ENCODE measurements at places on chromosomes 4 and X.

DNA sequence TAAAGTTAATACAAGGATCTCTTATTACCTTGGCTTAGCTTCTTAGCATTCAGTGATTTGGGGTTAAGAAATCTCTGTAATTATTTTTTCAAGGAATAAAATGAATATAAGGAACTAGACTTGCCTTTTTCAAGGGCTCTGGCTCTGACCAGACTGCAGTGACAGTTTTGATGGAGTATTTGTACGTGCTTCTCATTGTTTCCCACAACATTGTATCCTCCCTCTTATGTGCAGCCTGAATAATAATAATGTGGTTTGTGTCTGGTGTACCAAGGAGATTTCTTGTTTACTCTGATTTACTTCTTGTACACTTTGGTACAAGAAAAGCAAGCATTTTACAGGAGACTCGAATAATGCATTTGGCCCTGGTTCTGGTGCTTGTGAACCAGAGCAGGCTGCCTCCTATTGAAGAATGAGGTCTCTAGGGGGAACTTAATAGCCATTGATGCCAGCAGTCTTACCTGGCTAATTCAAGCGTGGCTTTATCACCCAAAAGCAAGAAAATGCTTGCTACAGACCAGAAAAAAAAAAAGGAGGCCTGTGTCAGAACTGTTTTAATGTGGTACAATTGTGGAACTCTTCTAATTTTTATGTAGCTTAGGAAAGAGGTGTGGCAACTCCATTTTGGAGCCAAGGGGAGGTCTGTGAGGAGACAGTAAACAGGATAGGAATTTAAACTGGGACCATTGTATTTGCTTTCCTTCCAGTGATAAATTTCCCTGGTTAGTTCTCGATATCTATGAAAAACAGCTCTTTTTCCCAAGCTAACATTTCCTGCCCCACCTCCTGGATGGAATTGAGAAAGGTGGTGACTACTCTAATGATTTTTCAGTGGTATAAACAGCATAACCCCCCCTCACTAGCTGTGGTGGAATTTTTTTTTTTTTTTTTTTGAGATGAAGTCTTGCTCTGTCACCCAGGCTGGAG lies 5.6 kb downstream of the OTC start:
- DNase-seq = no peak

- DNase-seq = no peak
Observed at GRCh38 chrX:48694776-48695533, 1.6 kb upstream of the SUV39H1 start.

- DNase-seq = no peak
Observed at GRCh38 chr4:56050625-56051024, 101.9 kb downstream of the CEP135 start.

DNA sequence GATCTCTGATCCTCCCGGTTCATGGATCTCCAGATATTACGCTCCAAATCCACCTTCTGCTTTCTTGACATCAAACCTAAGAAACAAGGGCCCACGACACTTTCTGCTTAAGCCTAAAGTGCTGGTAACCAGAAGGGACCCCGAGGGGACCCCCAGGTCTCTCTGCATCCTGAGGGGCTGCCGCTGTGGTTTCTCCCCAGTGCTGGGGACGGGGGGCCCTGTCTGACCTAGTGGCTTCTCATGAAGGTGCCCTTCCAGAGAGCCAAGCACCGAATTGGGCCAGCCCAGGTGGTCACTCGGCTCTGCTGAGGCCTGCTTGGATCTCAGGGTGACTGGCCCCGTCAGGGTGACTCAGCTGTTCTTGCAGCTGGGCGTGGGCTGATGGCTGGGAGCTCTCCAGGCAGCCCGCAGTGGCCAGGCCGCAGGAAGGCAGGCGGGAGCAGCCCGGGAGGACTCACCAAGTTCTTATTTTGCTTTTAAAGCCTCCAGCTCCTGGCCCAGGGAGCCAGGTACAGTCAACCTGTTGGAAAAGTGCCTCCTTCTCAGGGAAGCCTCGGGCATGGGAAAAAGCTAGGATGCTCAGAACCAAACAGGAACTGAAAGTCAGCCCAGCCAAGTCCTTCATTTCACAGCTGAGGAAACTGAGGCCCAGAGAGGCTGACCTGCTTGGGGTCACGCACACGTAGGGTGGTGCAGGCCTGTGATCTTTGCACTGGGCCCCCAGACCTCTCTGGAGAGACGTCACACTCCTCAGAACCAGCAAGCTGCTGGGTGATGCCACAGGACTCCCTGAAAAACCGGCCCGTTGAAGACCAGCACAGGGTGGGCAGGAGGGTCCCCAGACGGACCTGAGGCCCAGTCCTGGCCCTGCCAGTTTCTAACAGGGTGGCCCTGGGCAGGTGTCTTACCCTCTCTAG lies 16.7 kb downstream of the BLOC1S4 start:
- no peak for DNase-seq

DNA sequence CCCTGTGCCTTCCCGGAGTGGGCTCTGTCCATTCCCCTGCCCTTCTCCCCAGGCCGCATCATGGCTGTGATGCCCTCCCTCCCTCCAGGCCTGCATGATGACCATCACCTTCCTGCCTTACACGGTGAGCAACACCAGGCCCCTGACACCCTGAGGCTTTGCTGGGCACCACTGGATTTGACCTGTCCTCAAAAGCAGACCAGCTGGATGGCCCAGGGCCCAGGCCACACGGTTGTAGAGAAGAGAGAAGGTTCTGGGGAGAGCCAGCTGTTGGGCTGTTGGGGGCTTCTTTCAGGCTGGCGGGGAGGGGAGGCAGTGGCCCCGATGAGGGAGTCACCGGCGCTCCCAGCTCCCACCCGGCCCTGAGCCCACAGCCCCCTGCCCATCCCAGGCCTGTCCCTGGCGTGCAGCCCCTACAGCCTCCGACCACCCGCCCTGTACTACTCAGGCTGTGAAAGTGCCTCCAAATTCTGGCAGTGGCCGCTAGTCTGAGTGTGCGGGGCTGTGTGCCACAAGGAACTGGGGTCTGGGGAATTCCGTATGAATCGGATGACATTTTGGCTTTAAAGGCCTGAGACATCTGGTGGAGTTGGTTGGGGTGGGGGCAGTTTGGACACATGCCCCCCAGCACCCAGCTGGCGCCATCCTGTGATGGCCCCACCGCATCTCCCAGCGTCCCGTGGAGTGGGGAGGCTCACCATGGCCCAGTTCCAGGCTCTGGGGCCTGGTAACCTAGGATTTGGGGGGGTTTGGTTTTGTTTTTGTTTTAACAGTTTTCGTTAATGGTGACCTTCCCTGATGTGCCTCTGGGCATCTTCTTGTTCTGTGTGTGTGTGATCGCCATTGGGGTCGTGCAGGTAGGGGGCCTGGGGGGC lies 19.6 kb downstream of the TMEM175 start:
- DNase-seq = no peak

DNA sequence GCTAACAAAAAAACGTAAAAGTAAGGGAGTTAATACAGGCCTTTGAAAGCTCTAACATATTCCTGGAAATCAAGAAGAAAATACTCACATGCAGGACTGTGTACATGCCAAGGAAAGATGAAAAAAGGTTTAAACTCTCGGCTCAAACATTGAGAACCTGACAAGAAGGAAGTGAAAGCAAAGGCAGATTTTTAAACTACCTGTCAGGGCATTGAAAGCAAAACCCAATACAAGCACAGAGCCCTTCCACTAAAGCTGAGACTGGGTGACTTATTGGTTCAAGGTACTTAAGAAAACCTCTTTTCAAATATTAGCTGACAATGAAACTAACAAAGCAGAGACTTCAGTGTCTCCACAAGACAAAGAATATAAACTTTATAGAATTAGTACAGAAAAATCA lies 313.0 kb upstream of the GRID2 start:
- DNase-seq = no peak

- DNase-seq = no peak
Observed at GRCh38 chr4:11489453-11490083, 60.9 kb upstream of the HS3ST1 start.

- DNase-seq = no peak
Observed at GRCh38 chr4:41822325-41822724, 73.8 kb upstream of the PHOX2B start.

DNA sequence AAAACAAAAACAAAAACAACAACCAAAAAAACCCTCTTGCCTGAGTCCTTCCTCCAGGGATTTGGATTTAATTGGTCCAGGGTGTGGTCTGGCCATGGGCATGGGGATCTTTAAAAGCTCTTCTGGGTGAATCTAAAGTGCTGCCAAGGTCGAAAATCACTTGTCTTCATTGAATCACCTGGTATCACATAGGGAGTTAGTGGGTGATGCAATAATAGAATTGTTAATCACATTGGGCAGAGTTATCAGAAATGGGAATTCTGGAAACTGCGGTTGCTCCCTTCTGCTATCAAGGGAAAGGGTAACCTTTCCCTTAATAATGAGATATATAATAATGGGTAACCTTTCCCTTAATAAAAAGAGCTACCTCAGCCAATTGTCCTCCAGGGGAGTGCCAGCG lies 267.9 kb upstream of the KLF3 start:
- DNase-seq = no peak

GRCh38 chr4:138555584-138555983 lies 313.4 kb upstream of the SLC7A11 start:
- DNase-seq = no peak

DNA sequence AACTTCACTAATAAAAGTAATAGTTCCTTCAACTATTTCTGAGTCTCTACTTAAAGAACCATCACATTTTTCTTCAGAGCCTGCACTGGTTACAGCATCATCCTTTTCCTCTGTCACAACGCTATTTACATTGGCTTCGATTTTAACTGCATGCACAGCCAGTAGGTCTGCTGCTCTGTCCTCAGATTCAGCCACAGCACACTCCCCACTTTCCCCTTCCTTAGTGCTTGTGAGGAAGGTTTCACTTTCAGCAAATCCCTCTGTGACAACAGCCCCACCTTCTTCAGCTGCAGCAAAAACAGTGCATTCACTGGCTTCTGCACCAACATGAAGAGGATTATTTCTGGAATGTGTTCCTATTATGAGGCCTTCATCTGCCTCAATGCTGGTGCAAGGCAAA lies 25.7 kb downstream of the BOD1L1 start:
- no peak for DNase-seq

- DNase-seq = no peak
Observed at GRCh38 chrX:150159537-150159936, 203.6 kb upstream of the MAMLD1 start.

GRCh38 chr4:166501941-166502382 lies 628.9 kb downstream of the TLL1 start:
- DNase-seq = no peak

DNA sequence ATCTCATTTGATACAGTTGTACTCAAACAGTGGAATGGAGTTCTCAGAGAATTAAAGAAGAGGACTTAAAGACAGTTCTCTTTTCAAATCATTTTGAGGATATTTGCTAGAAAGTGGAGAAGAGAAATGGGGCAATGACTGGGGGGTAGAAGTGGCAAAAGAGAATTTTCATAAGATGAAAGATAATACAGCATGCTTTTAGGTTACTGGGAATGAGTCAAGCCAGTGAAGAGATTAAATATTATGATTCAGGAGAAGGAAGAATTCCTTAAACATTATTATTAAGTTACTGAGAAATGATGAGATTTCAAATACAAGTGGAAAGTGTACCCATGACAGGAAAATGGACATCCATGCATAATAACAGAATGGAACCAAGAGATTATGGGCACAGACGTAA lies 219.0 kb upstream of the DKK2 start:
- DNase-seq = no peak

DNA sequence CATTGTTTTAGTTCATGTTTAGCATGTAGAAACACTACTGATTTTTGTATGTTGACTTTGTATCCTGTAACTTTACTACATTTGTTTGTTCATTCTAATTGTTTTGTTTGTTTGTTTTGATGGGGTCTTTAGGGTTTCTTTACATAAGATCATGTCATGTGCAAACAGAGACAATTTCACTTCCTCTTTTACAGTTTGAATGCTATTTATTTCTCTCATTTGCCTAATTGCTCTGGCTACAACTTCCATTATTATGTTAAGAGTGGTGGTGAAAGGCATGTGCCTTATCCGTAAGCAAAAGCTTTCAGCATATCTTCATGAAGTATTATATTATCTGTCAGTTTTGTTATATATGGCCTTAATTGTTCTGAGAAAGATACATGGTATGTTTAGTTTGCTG lies 571.1 kb downstream of the PCDH7 start:
- DNase-seq = no peak

DNA sequence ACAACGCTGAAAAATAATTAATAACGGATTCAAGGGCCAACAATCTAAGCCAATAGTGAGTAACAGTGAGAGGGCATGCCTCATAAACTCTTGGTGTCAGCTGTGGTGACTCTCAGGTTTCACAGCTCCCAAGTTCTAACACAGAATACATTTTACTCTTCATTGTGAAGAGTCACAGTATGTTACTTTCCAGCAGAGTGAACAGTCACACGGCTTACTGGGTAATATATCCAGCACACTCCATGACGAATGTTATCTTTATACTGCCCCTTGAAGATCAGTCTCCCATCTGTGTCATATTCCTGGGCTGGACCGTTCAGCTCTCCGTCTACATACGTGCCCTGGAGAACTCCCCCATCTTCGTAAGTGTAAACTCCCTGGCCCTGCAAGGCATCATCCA lies 23.1 kb downstream of the SETD7 start:
- DNase-seq = no peak

DNA sequence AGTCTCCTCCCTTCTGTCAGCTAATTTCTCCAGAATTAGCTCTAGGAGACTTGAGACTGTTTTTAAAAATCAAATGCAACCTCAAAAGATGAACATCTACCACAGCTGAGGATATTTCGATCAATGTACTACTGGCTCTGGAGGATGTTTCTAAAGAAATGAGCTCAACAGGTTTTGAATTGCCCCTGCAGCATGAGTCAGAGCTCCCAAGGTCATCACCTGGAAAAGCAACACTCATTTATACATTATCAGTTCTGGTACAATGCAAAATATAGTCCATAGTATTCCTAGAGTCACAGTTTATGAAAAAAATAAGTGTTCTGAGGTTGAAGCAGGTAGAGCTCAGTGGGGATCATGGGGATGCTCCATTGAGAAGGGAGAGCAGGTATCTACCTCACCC lies 50.8 kb upstream of the MCF2 start:
- DNase-seq = no peak

DNA sequence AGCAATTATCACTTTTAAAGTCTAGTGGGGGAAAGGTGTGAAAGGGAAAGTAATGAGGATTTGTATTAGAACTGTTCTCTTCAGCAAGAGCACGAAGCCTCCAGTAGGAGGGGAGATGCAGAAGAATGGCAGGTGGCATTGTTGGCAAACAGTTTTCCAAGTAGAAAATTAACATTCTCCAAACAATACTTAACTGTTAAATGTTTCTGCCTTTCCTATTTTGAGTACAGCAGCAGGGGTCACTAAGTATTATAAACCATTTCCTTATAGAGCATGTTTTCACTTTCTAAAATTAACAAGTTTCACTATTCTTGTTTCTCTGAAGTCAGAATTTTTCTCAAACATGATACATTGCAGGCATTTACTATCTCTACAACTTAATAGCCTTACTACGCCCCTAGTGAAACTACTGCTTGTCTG lies 58.7 kb downstream of the LEF1 start:
- no peak for DNase-seq

DNA sequence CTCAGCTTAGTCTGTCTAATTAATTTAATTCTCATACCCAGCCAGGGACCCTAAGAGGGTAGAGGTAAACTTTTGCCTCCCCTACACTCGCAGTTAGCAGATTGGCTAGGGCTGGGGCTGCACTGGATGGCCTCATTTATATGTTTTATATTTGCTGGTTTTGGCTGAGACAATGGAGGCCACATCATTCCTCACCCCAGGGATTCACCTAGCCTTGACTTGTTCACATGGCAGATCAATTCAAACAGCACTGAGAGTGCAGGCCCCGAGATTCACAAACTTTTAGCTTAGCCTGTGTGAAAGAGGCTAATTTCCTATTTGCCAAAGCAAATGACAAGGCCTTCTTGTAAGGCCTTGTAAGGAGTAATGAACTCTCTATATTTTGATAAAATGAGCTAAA lies 844.4 kb downstream of the ARAP2 start:
- no peak for DNase-seq

GRCh38 chr4:113325876-113326615 lies 276.6 kb downstream of the ANK2 start:
- DNase-seq = no peak

Measured in stimulated activated CD8-positive, alpha-beta memory T cell treated with anti-CD3 and anti-CD28 coated beads, Interleukin-2, amount 100 ng/mL, for 1 hour (primary cell).